SK-N-SH (cell line): ENCODE measurements at places on chromosomes 13 and 19. TPM values are rescaled to one million over a fixed set of nuclear protein-coding genes. Genes with fewer than 3 reads are reported as not detected.

OR10H1 gene
- polyA plus RNA-seq = not detected in 2 replicates

ZNF90 gene
- 1.4 and 1.5 TPM in 2 replicates for polyA plus RNA-seq

ZNF878 gene
- 0.05 TPM in 1 of 2 replicates, not detected in the other for polyA plus RNA-seq

- no peaks in the 10 kb centered on the region for H3K36me3 ChIP-seq
- H3K4me1 ChIP-seq = no peaks in the 10 kb centered on the region
- H3K27me3 ChIP-seq = no peaks in the 10 kb centered on the region
Measured at GRCh38 chr13:104422668-104423067, 1356.5 kb upstream of the SLC10A2 start.

- H3K4me3 ChIP-seq = no peak overlapping the region
- no peak overlapping the region for H3K27ac ChIP-seq
- no peaks in the 10 kb centered on the region for H3K27me3 ChIP-seq
- peaks cover 10% of the 10 kb centered on the region for H3K4me1 ChIP-seq
Measured at GRCh38 chr13:46529216-46529919, 23.6 kb upstream of the LRCH1 start.

- no peak for DNase-seq
- H3K4me1 ChIP-seq = peaks cover 2% of the 10 kb centered on the region; the same call in 1 of the 2 replicates
- no peaks in the 10 kb centered on the region for H3K27me3 ChIP-seq
- H3K4me3 ChIP-seq = no peak overlapping the region
Measured at GRCh38 chr13:73138276-73138637, 79.5 kb downstream of the KLF5 start.

DNA sequence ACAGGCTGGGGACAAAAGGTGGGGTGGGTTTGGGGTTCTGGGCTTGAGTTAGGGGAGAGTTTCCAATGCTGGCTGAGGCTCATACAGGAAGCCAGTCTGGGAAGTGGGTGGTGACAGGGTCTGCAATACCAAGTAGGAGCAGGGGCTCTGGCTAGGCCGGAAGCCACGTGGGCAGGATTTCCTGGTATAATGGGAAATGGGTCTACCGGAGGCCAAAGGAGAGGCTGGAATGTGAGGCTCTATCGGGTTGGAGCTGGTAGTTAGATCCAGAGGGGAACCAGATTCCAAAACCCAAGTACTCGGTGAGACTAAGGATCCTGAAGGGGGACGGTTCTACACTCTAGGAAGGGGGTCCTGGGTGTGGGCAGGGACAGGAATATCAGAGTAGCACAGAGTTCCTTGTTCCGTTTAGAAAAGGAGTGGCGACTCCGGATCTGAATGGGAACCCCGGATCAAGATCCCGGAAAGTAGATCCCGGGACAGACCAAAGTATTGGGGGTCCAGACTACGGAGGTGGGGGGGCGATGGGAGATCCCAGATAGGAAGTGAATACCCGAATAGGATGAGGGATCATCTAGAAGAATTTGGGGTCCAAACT lies 802 bp downstream of the CDC37 start:
- H3K4me1 ChIP-seq = peaks cover 9% of the 10 kb centered on the region; the same call in 1 of the 2 replicates
- H3K27ac ChIP-seq = peak overlapping the region; percentile 75
- no peaks in the 10 kb centered on the region for H3K27me3 ChIP-seq
- peaks cover 19% of the 10 kb centered on the region for H3K36me3 ChIP-seq
